ENCODE measurements at places on chromosomes 6 and 20. TPM values are rescaled to one million over a fixed set of nuclear protein-coding genes. Genes with fewer than 3 reads are reported as not detected.

OPRM1 gene
- not detected for total RNA-seq

DNA sequence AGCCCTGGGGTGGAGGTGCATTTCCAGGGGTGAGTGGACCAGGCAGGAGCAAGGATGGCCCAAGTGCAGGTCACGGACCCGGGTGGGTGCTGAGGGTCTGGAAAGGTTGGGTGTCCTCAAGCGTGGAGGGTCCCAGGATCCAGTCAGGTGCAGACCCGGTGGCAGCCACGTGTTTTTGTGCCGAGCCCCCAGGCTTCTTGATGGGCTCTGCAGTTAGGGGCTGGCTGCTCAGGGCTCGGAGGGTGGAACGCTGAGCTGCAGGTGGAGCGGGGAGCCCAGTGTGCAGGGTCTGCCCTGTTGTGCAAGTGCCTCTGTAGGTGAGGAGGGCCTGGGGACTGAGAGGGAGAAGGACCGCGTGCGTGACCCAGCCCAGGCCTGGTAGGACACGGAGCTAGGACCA is 70.9 kb upstream of the HLA-E start:
- H3K27me3 ChIP-seq: peaks cover 25% of the 10 kb centered on the region
- no peaks in the 10 kb centered on the region for H3K36me3 ChIP-seq
- H3K27ac ChIP-seq: no peak overlapping the region
- DNase-seq: no peak
- H3K4me1 ChIP-seq: no peaks in the 10 kb centered on the region
- H3K4me3 ChIP-seq: no peak overlapping the region

GRCh38 chr6:130183271-130184222 is 39.2 kb downstream of the SAMD3 start:
- peaks cover 2% of the 10 kb centered on the region for H3K27me3 ChIP-seq
- no peak overlapping the region for H3K4me3 ChIP-seq
- no peak for DNase-seq
- no peaks in the 10 kb centered on the region for H3K4me1 ChIP-seq

KHDC1L gene
- total RNA-seq: not detected
